ENCODE measurements at places on chromosomes 4 and X.

- H3K27me3 ChIP-seq, result no peaks in the 10 kb centered on the region
- DNase-seq, result no peak
- no peaks in the 10 kb centered on the region for H3K36me3 ChIP-seq
- no peak overlapping the region for H3K4me3 ChIP-seq
- no peak overlapping the region for H3K27ac ChIP-seq
Measured at GRCh38 chr4:67549123-67549522, 3.8 kb upstream of the CENPC start.

GRCh38 chrX:50905334-50905733 is 5.2 kb upstream of the BMP15 start:
- DNase-seq, result no peak
- H3K27me3 ChIP-seq, result no peaks in the 10 kb centered on the region
- H3K36me3 ChIP-seq, result no peaks in the 10 kb centered on the region
- no peak overlapping the region for H3K27ac ChIP-seq

GRCh38 chrX:136847874-136848273 is 32.7 kb downstream of the RBMX start:
- no peak for DNase-seq
- H3K27me3 ChIP-seq, result no peaks in the 10 kb centered on the region
- peaks cover 17% of the 10 kb centered on the region for H3K36me3 ChIP-seq

GRCh38 chr4:182263562-182263961 is 20.4 kb downstream of the TENM3 start:
- H3K4me1 ChIP-seq, result no peaks in the 10 kb centered on the region
- H3K27ac ChIP-seq, result no peak overlapping the region
- no peak for DNase-seq
- no peak overlapping the region for H3K4me3 ChIP-seq
- no peaks in the 10 kb centered on the region for H3K27me3 ChIP-seq

- H3K27me3 ChIP-seq, result peaks cover 18% of the 10 kb centered on the region
- H3K4me3 ChIP-seq, result no peak overlapping the region
- peaks cover 3% of the 10 kb centered on the region for H3K4me1 ChIP-seq
- no peak overlapping the region for H3K27ac ChIP-seq
- DNase-seq, result no peak
Measured at GRCh38 chr4:76749355-76749754, 148.6 kb downstream of the SOWAHB start.

- no peaks in the 10 kb centered on the region for H3K36me3 ChIP-seq
- no peak overlapping the region for H3K4me3 ChIP-seq
- no peaks in the 10 kb centered on the region for H3K4me1 ChIP-seq
Measured at GRCh38 chr4:21347142-21347541, 601.4 kb downstream of the KCNIP4 start.

- H3K27me3 ChIP-seq, result no peaks in the 10 kb centered on the region
- no peak overlapping the region for H3K4me3 ChIP-seq
- no peaks in the 10 kb centered on the region for H3K36me3 ChIP-seq
- H3K4me1 ChIP-seq, result no peaks in the 10 kb centered on the region
- no peak overlapping the region for H3K27ac ChIP-seq
Measured at GRCh38 chr4:93169966-93170365, 658.6 kb upstream of the ATOH1 start.

- H3K27me3 ChIP-seq, result no peaks in the 10 kb centered on the region
- no peaks in the 10 kb centered on the region for H3K4me1 ChIP-seq
- no peak for DNase-seq
- no peak overlapping the region for H3K4me3 ChIP-seq
- H3K36me3 ChIP-seq, result peaks cover 30% of the 10 kb centered on the region
Measured at GRCh38 chr4:122328893-122329292, 49.9 kb upstream of the ADAD1 start.

DNA sequence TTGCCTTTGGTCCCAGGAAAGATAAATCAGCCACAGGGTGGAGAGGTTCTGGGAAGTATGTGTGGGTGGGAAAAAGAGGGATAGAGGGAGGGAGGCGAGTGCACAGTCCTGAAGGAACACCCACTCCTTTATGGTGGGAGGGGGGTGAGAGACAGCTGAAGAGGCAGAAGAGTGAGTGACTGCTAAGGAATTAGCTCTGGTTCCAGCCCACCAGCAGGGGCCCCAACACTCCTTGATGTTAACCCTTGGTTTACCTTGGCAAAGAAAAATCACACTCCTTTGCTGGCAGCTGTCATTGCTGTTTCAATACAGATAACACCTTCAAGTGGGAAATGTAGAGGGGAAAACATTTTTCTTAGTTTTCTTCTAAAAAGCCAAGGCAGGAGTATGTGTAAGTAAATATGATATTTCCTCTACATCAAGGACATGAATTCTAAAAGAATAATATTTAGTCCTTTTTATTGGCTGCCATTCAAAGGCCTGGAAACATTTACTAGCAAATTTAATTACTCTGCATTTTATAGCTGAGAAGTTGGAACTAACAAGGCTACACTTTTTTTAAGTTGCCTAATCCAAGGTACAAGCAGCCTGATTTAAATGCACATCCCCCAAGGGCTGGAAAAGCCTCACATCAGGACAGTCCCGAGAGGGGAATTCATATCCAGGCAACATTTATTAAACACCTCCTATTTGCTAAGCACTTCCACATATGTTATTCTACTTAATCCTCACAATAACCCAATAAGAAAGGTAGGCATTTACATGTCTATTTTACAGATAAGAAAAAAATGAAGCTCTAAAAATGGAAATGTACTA is 81.7 kb downstream of the HS6ST2 start:
- no peaks in the 10 kb centered on the region for H3K36me3 ChIP-seq
- H3K27ac ChIP-seq, result no peak overlapping the region
- DNase-seq, result no peak
- no peaks in the 10 kb centered on the region for H3K27me3 ChIP-seq

- H3K4me1 ChIP-seq, result peaks cover 7% of the 10 kb centered on the region
- H3K4me3 ChIP-seq, result no peak overlapping the region
- no peak overlapping the region for H3K27ac ChIP-seq
- peaks cover 9% of the 10 kb centered on the region for H3K36me3 ChIP-seq
- DNase-seq, result no peak
Measured at GRCh38 chrX:120145295-120145925, 13.0 kb upstream of the RHOXF2 start.

- H3K36me3 ChIP-seq, result no peaks in the 10 kb centered on the region
- H3K27ac ChIP-seq, result no peak overlapping the region
Measured at GRCh38 chr4:87225936-87226335, 5.5 kb upstream of the KLHL8 start.

GRCh38 chrX:112738347-112739033 is 58.8 kb upstream of the LHFPL1 start:
- peaks cover 7% of the 10 kb centered on the region for H3K4me1 ChIP-seq
- DNase-seq, result no peak
- H3K36me3 ChIP-seq, result no peaks in the 10 kb centered on the region
- H3K27me3 ChIP-seq, result no peaks in the 10 kb centered on the region
- H3K4me3 ChIP-seq, result no peak overlapping the region

DNA sequence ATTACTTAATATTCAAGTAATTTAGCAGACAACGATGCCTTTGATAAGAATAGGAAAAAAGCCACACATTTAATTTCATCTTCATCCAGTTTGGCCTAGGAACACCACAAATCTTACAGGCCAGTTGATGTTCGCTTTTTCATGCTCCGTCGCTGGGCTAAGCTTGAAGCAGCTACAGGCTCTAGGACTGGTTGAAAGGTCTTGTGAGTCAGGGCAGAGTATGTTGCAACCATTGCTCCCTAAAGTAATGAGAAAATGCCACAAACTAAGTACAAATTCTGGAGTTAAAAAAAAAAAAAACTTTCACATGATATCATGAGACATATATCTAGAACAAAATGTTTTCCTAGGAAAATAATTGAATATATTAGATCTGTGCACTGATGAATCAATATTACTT is 123.8 kb downstream of the RPS6KA6 start:
- H3K27me3 ChIP-seq, result no peaks in the 10 kb centered on the region
- H3K36me3 ChIP-seq, result no peaks in the 10 kb centered on the region
- H3K4me3 ChIP-seq, result no peak overlapping the region
- no peak for DNase-seq

DNA sequence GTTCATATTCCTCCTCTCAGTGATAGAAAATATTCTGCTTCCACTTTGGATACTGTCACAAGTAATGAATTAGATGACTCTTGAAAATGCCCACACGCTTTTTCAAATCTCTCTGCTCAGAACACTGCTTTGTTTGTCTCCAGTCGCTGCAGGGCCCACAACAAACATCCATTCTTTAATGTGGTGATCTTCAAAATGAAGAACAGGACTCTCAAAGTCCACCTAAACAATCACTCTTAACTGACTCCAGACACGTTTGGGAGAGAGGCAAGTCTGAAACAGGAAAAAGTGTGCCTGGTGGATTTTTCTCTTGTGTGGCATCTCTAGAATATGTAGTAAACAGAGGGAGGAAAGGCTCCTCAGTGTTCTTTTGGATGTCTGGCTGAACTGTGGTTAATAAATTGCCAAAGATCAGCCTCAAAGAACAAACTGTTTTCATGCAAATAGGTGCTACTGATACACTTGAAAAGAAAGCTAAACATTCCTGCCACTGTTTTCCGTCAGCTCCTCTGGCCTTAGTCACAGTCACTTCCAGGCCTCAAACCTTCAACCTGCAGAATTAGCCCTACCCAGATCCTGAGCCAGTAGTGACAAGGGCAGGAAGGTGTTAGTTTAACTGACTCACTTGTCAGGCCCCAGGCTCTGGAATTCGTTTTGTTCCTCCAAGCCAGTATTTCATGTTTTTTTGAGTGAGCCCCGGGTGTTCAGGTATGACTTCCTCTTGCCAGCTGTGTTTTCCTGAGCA is 259.6 kb upstream of the GPC4 start:
- no peaks in the 10 kb centered on the region for H3K4me1 ChIP-seq
- H3K27ac ChIP-seq, result no peak overlapping the region
- H3K27me3 ChIP-seq, result peaks cover 3% of the 10 kb centered on the region
- H3K36me3 ChIP-seq, result no peaks in the 10 kb centered on the region
- no peak for DNase-seq
- H3K4me3 ChIP-seq, result no peak overlapping the region

GRCh38 chrX:31213941-31214340 is 142.1 kb upstream of the FTHL17 start:
- H3K27ac ChIP-seq, result no peak overlapping the region
- H3K4me3 ChIP-seq, result no peak overlapping the region
- no peaks in the 10 kb centered on the region for H3K36me3 ChIP-seq

- H3K4me1 ChIP-seq, result peaks cover 6% of the 10 kb centered on the region
- no peak overlapping the region for H3K4me3 ChIP-seq
- H3K27me3 ChIP-seq, result no peaks in the 10 kb centered on the region
- H3K27ac ChIP-seq, result no peak overlapping the region
- H3K36me3 ChIP-seq, result no peaks in the 10 kb centered on the region
Measured at GRCh38 chr4:153127760-153128494, 76.3 kb upstream of the TRIM2 start.

DNA sequence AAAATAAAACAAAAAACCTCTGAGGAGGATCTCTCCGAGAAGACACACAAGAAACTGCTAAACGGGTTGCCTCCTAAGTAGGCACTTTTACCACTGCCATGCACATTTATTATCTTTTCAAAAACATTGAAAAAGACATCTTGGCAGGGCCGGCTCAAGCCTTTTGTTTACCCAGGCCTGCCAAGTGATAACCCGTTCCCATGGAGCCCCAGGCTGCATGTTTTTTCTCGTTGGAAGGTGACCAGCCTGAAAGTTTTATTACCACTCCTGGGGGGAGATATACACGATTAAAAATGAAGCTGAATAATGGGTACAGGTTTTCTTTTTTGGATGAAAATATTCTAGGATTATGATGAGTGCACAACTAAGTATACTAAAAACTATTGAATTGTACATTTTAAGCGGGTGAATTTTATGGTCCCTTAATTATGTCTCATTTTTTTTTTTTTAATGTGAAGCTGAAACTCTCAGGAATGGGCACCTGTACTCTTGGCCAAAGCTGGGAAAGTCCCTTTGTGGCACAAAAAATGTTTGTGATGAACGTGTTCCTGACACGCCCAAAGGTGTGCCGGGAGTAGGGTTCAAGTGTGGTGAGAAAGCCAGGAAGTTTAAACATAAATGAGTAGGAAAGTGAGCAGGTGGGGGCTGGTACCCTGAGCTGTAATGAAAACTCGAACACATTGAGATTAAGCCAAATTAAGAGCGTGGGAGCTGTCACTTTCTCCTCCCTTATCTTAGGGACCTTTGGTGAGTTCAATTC is 1.5 kb upstream of the MAP7D2 start:
- H3K36me3 ChIP-seq, result no peaks in the 10 kb centered on the region
- DNase-seq, result no peak
- H3K4me3 ChIP-seq, result no peak overlapping the region
- H3K27me3 ChIP-seq, result peaks cover 12% of the 10 kb centered on the region
- H3K4me1 ChIP-seq, result no peaks in the 10 kb centered on the region
- no peak overlapping the region for H3K27ac ChIP-seq

DNA sequence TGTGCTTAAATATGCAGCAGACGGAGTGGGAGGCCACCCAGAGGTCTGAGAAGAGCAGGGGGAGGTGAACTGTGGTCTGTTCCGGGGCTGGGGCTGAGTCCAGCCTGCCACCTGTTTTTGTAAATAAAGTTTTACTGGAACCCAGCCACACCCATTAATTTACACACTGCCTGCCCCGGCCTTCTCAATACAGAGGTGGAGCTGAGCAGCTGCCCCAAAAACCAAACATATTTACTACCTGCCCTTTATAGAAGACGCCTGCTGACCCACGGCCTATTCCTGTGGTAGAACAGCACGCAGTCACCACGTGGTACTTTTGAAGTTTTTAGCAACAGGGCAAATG is 45.9 kb downstream of the FGFRL1 start:
- peaks cover 9% of the 10 kb centered on the region for H3K27me3 ChIP-seq
- no peak overlapping the region for H3K4me3 ChIP-seq
- DNase-seq, result no peak
- H3K27ac ChIP-seq, result no peak overlapping the region

GRCh38 chrX:119478504-119478903 is 10.3 kb downstream of the SLC25A5 start:
- no peak overlapping the region for H3K4me3 ChIP-seq
- H3K27ac ChIP-seq, result no peak overlapping the region
- no peaks in the 10 kb centered on the region for H3K27me3 ChIP-seq
- H3K36me3 ChIP-seq, result no peaks in the 10 kb centered on the region

DNA sequence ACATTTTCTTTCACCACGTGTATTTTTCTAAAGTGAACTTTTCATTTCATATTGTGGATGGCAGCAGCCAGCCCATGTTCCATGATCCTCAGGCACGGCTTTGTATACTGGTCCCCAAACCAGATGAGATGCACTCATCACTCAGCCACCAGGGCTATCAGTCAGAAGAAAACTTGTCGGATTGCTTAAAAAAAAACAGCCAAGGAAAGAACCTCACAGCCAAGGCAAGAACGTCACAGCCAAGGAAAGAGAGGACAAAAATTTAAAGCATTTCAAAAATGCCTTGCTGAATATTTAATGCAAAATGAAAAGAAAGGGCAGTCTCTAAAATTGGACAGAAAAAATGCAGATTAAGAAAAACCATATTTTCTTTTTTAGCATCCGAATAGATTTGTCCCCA is 333.3 kb downstream of the PDGFC start:
- H3K36me3 ChIP-seq, result no peaks in the 10 kb centered on the region
- H3K4me1 ChIP-seq, result no peaks in the 10 kb centered on the region
- no peak overlapping the region for H3K27ac ChIP-seq
- no peaks in the 10 kb centered on the region for H3K27me3 ChIP-seq
- DNase-seq, result no peak

DNA sequence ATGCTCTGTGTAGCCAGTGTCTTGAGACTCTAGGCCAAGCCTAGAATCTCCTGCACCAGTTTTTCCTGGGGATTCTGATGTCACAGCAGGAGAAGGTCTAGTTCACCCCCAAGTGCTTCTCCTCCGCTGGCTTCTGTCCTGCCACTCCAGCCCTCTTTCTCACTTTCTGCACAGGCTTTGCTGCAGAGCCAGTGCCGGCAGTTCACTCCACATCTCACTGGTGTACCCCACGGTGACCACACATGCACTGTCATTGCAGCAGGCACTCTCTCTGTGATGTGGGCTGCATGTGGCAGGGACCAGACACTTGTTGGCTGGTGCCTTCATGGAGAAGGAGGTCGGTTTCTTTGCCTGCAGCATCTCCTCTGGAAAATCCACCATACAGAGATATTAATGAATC is 643.8 kb upstream of the GALNTL6 start:
- H3K4me1 ChIP-seq, result no peaks in the 10 kb centered on the region
- no peaks in the 10 kb centered on the region for H3K27me3 ChIP-seq
- H3K36me3 ChIP-seq, result no peaks in the 10 kb centered on the region
- no peak for DNase-seq
